GM18507 (cell line): ENCODE measurements at places on chromosomes 13 and 19.

- no peak for DNase-seq
Measured at GRCh38 chr13:25966086-25966485, 85.7 kb downstream of the SHISA2 start.

DNA sequence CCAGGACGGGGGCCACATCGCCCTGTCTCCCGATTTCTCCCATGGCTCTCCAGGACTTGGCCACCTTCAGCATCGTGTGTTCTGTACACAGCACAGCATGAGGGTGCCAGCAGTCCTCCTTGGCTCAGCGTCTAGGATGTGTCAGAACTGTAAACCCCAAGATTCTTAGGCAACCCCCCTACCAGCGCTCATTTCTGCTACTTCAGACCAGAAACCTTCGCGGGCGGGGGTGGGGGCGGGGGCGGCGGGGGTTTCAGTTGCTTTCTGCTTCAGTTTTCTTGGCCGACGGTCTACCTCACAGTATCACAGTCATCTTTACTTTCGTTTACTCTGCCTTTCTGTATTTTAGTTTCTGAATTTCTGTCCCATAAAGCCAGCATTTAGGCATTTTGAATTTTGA is 82.4 kb downstream of the GGACT start:
- DNase-seq, result peak; percentile 8

DNA sequence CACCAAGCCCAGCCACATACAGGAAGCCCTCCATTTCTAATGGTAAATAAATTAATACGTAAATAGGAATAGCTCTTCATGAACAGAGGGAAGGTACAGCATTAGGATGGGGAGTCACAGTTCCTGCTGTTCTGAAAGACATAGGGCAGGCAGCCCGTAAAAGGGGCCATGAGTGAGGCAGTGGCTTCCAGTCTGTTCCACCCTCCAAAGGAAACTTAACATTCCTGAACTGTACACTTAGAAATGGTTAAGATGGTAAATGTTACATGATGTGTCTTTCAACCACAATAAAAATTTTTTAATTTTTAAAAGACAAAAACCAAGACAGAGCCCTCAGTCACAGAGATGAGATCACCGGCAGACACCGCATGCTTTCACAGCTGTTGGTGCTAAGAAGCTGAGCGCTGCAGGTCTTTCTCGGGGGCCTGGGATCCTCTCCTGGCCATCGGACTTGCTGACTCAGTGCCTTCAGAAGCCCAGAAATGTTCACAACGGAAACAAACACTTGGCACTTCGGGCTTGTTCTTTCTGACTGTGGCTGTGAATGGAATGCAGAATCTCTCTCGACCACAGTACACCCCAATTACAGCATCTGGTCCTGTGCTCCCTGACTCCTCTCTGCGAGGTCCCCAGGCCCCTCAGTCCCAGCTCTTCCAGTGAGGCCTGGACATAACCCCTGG is 36.4 kb downstream of the EPS15L1 start:
- no peak for DNase-seq

GRCh38 chr13:90752070-90752469 is 595.4 kb upstream of the MIR17HG start:
- no peak for DNase-seq

- no peak for DNase-seq
Measured at GRCh38 chr19:49859682-49860335, 7.6 kb downstream of the PNKP start.

GRCh38 chr13:31195616-31196015 is 4.2 kb upstream of the B3GLCT start:
- DNase-seq, result no peak

GRCh38 chr13:48806522-48806921 is 152.8 kb downstream of the CYSLTR2 start:
- DNase-seq, result no peak
